ENCODE measurements at places on chromosomes 11 and 22.

DNA sequence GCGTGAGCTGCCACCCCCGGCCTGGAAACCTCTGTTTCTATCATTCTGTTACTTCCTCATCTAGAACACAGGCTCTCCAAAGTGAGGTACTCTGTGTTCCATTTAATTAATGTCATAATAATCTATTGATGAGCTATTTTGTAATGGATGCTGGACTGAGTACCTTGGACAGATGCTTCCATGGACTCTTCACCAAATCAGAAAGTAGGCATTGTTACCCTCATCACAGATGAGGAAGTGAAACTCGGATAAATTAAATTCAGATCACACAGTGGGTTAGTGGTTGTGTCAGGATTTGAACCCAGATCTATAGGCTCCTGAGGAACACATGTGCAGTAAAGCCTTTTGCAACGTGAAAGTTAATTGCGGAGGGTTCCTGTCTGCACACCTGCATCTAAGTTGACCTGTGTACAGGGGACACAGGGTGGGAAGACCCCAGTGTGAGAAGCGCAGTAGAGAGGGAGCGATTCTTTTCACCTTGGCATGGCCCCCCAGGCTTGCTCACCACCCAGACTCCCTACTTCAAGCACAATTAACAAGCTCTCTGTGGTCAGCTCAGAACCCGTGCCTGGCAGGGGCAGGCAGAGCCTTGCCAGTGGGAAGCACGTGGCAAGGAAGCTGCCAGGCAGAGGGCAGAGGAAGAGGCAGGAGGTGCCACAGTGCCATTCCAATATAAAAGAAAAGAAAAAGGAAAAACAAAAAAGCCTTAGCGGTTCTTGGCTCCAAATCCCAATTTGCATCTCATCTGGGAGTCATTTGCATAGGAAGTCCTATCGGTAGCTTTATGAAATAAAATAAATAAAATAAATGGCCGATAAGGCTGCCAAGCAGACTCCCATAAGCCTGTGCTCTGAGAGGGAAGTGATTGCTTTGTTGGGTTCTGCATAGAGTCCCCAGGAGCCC is 239.3 kb downstream of the GRIK4 start:
- DNase-seq: no peak

GRCh38 chr11:100872951-100873740 is 186.1 kb downstream of the ARHGAP42 start:
- DNase-seq: no peak

DNA sequence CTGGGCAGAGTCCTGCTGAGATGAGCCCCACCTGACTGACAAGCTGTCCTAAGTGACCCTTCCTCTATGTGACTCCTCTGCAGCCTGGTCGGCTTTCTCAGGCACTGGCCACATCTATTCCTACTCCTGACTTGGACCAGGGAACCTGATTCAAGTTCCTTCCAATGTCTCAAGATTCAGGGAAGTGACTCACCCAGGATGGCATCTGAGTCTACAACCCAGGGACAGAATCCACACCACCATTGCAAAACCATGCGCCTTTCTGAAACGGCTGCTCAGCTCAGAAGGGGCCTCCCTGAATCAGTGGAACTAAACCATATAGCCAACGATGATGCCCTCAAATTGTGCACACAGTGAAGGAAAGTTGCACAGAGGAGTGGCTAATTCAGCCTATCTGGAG is 63.9 kb upstream of the CSNK2A3 start:
- peak; percentile 51 for DNase-seq

- DNase-seq: no peak
These were observed 6.7 kb downstream of the SLC37A2 start for GRCh38 chr11:125069796-125070195.

DNA sequence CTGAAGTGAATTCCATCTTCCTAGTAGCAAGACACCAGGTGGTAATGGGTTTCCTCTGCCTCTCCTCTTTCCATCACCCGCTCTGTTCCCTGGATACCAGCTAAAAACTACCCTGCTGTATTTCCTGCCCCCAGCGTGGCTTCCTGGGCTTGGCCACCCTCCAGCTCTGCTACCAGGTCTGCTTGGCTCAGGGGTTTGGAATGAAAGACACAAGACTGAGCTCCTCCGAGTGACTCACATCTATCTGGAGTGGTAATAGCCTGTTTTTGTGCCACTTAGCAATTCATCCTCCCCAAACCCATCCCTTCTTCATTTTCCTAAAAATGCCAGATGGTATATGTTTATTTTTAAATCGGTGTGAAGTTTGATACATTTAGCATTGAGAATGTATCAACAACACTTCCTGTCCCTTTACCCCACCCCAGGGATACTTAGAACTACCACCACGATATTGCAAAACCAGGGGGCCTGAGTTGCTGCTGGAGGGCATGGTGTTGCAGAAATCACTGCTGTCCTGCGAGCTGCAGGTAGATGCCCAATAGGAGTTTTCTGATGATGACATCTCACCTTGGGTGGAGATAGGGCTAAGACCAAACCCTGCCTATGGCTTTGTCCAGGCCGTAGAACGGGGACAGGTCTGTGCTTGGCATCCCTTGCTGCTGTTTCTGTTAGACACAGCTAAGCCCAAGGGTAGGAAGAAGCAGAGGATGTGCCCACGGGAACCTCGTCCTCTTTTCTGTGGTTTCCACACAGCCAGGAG is 7.5 kb upstream of the MICAL3 start:
- DNase-seq: no peak

DNA sequence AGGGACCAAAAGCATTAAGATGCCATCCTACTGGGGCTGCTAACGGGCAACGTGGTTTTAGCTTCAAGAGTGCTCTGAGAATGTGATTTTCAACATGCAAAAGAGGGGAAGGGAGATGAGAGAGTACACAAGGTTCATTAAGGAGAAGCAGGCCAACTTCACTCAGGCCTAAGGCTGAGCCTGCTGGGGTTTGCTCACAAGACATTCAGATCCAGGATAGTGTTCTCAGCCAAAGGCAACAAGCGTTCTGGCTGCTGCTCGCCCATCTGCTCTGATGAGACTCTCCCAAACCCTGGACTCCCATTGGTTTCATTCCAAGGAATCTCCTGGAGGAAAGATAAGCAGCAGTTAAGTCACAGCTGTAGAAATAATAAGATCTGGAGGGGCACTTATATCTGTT is 23.6 kb upstream of the UPB1 start:
- no peak for DNase-seq

DNA sequence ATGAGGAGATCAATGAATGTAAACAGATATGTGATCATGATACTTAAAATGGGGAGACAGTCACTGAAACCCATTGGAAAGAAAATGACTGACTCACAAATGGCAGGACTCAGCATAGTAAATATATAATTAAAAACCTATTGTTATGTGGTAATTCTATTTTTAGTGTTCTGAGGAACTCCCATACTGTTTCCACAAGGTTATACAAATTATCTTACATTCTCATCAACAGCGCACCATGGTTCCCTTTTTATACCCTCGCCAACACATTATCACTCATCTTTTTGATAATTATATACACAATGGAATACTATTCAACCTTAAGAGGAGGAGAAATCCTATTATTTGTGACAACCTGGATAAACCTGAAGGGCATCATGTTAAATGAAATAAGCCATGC is 17.1 kb downstream of the OR5B21 start:
- no peak for DNase-seq

DNA sequence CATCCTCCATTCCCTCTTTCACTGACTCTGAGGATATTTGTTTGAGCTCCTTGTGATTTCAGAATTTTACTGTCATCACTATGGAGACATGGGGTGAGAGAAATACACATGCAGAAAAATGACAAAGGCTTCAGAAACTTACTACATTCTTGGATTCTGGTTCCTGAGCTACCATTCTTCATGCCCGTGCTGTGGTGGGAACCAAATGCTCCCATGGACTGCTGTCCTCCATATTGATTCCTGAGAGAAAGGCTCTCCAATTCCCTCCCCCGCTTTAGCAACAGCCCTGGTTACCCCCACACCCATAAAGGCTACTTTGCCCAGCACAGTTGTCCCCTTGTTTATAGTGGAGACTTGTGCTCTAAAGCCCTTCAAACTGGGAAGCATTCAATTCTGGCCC is 195.4 kb downstream of the RRAS2 start:
- no peak for DNase-seq

DNA sequence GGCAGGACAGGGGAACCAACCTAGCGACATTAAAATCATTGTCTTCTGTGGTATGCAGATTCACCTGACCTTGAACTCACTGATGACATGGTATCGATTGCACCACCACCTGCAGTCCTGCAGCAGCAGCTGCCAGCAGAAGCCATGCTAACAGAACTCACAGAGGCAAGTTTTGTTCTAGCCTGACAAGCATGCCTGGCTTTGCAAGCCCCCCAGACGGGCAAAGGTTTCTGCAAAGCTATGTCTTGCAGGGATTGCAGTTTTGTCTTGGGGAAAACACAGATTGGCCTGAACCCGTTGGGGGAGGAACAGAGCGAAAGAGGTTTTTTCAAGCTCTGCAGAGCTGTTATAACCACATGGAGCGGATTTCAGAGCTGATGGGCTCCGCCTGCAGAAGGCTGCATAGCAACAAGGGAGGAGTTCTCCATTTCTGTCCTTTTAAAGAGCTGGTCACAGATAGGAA is 221.0 kb downstream of the HIPK3 start:
- no peak for DNase-seq

DNA sequence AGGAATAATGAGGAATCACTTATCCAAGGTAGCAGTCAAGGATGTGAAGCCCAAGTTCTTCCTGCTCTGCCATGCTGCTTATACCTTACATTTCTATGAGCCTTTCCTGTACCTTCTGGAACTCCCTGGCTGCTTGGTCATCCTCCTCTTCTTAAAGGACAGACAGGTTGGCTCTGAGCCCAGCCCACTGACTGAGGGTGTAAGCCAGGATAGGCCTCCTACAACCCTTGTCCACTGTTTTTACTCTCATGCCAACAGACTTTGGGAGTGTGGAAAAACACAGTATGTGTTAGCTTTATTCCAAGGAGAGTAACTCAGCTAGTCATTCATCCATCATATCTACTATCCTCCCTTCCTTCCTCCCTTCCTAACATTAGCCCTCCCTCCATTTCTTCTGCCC is 47.5 kb downstream of the IRAG1 start:
- no peak for DNase-seq

GRCh38 chr11:3655547-3655946 is 10.6 kb downstream of the ART1 start:
- DNase-seq: no peak

- DNase-seq: no peak
These were observed 488.3 kb downstream of the INSC start for GRCh38 chr11:15602785-15603567.

- no peak for DNase-seq
These were observed 214.3 kb downstream of the NXPE2 start for GRCh38 chr11:114892381-114893197.

DNA sequence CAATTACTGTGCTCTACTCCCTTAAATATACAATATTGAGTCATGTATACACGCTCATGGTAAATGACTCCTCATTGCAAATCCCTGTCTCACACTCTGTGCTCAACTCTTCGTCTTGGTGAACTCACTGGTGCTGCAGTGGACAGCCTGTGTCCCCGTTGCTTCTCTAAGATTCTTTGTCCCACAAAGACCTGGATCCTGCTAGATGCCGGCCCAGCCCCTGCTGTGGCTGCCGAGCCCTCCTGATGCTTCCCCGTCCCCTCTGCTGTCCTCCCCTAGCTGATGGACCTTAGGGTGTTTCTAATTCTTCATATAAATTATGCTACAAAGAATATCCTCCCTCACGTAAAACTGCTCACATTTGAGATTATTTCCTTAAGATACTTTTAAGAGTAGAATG is 5.5 kb downstream of the APOL2 start:
- no peak for DNase-seq

DNA sequence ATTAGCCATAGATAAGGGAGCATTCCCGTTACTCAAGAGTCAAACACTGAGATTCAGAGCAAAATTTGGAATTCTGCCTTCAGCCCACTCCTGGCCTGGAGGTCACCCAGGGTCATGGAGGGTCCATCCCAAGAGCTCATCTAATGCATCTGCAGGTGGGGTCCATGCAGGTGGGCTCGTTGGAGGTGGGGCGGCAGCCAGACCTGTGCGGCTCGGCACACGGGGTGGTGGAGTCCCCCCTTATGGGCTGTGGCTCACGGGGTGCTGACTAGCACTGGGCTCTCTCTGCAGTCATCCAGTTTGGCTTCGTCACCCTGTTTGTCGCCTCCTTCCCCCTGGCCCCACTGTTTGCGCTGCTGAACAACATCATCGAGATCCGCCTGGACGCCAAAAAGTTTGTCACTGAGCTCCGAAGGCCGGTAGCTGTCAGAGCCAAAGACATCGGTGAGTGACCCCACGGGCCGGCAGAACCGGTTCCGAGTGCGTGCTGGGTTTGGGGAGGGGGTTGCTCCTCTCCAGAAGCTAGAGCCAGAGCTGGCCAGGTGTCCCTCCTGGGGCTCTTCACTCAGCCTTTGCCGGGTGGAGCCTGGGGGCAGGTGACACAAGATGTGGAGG is 32.4 kb upstream of the FADD start:
- no peak for DNase-seq

- DNase-seq: no peak
These were observed 4.6 kb upstream of the PAMR1 start for GRCh38 chr11:35529971-35530495.

GRCh38 chr22:21942407-21943343 is 10.0 kb downstream of the PPM1F start:
- DNase-seq: peak; percentile 88

DNA sequence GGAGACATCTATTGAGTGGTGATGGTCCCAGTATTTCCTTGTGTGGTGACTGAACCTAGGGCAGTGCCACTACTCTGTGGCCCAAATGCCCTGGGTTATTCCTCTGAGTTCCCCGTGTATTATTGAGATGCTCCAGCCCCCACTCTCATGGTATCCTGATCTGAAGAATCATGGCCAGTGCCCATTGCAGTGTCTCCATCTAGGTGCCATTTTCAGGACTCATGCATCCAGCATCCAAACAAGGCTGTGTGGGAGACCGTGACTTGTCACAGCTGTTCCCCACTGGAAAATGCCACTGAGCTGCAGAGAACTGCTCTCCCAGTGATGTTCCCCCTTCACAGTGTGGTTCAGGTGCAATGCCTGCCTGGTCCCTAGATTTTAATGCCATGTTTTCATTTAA is 24.7 kb downstream of the GGTLC2 start:
- no peak for DNase-seq

GRCh38 chr22:47606426-47606825 is 844.0 kb downstream of the TBC1D22A start:
- DNase-seq: no peak

DNA sequence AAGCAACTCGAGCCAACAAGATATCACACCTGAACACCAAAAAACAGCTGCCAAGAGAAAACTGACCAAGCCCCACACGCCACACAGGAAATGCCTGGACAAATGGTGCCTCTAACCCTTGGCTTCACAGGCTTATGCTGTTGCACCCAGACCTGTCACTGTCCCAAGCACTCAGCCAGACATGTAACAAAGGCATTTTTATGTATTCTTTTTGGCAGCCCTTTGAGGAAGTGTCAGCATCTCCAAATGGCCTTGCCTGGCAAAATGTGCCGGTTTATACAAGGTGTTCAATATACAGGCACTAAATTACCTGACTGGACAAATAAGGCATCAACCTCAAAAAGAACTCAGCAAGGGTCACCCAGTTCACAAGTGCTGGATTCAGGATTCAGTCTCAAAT is 6.1 kb downstream of the HDHD5 start:
- no peak for DNase-seq
